ENCODE measurements at places on chromosomes 6 and 20.

DNA sequence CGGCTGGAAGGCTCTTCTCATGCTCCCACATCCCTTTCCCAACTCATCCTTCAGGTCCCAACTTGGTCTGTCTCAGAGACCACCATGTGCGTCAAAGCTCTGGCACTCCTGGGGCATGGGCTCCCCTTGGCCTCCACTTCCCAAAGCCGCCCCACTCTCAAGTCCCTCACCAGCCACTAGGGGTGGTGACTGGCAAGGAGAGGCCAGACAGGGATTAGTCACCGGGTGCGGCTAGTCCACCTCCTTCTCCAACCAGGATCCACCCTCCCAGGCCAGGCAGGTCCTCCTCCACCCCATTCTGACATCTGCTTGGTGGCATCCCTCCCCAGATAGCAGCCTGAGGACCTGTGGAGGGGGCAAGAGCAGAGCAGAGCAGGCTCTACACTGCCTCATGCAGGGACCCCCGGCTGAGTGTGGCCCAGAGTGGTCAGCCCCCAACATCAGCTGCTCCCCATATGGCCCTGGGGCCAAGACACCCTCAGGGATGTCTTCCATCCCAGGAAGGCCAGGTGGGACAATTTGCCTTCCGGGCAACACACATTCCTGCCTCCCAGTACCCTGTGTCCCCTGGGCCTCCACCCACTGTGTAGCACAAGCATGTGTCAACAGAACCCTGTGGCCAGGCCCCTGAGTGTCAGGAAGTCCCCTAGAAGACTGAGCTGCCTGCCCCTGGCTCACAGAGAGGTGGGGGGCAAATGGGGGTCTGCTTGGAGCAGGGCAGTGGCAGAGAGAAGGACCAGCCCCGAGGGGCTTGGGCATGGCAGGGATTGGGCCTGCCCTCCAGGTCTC lies 29.2 kb downstream of the YTHDF1 start:
- no peaks in the 10 kb centered on the region for H3K36me3 ChIP-seq
- H3K4me1 ChIP-seq: no peaks in the 10 kb centered on the region
- no peak overlapping the region for H3K27ac ChIP-seq
- peak; percentile 28 for DNase-seq
- H3K4me3 ChIP-seq: no peak overlapping the region
- H3K27me3 ChIP-seq: peaks cover 2% of the 10 kb centered on the region

DNA sequence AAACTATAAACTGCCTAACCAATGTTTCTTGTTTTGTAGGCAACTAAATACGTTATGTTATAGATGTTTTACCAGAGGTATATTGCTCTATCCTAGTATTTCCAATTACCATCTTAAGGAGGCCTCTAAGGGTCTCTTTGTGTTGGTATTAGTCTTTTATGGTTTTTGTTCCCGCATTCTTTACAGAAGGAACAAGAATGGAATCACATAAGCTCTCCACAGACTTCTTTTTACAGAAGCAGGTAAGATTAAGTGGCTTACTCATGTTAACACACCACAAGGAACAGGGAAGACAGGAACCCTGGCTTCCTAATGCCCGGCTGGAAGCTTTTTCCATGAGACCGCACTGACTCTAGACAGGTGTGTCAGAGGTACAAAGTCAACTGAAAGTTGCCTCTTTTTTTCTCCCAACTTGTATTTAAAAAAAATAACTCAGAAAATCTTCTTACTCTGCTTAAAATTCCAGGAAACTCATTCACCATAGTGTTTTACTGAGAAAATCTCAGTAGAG lies 55.1 kb downstream of the FKBP5 start:
- no peak for DNase-seq
- H3K27me3 ChIP-seq: no peaks in the 10 kb centered on the region
- no peak overlapping the region for H3K4me3 ChIP-seq
- peaks cover 16% of the 10 kb centered on the region for H3K4me1 ChIP-seq
- H3K36me3 ChIP-seq: peaks cover 5% of the 10 kb centered on the region
- H3K27ac ChIP-seq: no peak overlapping the region

- peaks cover 29% of the 10 kb centered on the region for H3K36me3 ChIP-seq
- peaks cover 23% of the 10 kb centered on the region for H3K4me1 ChIP-seq
- DNase-seq: peak; percentile 72
Observed at GRCh38 chr6:30626484-30627366, at the start of gene ATAT1. TSS of gene ATAT1 (plus strand) at chr6:30626874.

- H3K36me3 ChIP-seq: peaks cover 20% of the 10 kb centered on the region
- peak overlapping the region; percentile 83 for H3K4me3 ChIP-seq
- no peak for DNase-seq
- H3K27ac ChIP-seq: peak overlapping the region; percentile 99
- H3K27me3 ChIP-seq: peaks cover 8% of the 10 kb centered on the region
Observed at GRCh38 chr6:35392111-35392702, 49.8 kb downstream of the PPARD start.

DNA sequence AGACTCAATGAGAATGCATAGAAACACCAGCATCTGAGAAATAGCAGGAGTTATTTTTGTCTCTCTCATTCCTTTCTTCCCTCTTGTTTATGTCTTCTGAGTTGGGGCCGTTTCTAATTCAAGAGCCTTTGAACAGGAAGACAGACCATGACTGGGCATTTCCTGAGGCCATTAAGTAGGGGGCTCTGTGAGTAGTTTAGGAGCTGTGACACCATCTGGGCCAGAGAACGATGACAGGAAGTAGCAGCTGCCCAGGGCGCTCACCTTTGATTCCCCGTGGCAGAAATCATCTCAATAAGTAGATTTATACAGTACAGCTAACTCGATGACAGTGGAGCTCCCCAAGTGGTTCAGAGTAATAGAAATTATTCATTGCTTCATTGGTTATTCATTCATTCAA lies 298.4 kb upstream of the PLN start:
- no peaks in the 10 kb centered on the region for H3K4me1 ChIP-seq
- no peak overlapping the region for H3K27ac ChIP-seq
- no peaks in the 10 kb centered on the region for H3K27me3 ChIP-seq

DNA sequence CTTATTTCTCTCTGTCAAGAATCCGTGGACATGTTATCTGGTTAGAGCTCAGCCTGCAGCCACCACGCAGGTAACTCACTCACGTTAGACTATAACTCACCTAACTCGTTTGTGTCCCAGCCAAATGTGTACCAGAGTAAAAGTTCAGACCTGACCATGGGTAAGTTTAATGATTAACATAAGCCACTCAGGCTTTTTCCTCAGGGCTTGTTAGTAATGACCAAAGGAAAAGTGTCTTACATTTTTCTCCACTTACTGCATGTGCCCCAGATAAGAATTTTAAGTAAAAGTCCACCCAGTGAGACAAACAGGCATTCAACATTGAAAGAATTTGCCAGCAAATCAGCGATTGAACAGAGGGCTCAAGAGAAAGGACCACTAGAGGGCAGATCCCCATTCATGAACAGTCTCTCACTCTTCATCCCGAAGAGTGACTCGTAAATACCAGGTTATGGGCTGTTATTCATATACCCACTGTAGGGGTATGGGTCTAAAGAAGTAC lies at the start of gene PKHD1:
TSS of gene PKHD1 (minus strand) at position 116 of the 502 bp plus-strand sequence. CDS start 2,680 bp downstream, outside the sequence.
- H3K27me3 ChIP-seq: peaks cover 4% of the 10 kb centered on the region
- H3K4me3 ChIP-seq: no peak within 1 kb of the TSS
- H3K4me1 ChIP-seq: no peaks in the 10 kb centered on the region
- no peaks in the 10 kb centered on the region for H3K36me3 ChIP-seq

DNA sequence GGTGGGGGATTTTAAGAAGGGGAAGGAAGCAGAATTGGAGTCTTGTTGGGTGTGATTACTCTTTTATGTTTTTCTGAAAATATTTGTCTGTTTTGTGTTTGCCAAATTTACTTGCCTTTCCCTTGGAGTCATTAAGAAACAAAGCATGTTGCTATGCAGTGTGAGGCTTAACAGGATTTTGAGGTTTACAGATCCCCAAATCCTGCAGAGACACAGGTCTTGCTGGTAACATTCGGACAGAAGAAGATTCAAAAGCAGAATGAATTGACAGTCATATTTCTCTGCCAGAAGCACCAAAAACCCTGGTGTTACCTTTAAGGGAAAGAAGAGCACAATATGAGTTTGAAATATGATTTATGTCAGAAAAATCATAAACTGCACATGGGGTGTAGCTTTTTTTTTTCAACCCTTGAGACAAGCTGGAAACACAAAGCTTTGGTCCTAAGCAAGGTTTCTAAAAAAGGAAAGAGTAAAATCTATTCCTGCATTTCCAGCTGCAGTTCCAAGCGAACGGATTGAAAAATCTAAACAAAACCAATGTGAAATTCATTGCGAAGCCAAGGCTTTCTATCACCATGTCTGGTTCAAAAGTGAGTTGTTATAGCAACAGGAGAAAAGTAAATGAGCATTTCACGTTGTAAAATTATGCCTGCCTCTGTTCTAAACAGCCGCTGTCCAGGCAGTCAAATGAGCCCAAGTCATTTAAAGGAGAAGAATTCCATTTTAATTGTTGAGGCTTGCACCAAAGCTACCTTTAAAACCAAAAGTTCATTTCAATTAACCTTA lies 358.9 kb upstream of the SASH1 start:
- H3K36me3 ChIP-seq: no peaks in the 10 kb centered on the region
- H3K4me1 ChIP-seq: no peaks in the 10 kb centered on the region
- no peak overlapping the region for H3K4me3 ChIP-seq
- no peak for DNase-seq

GRCh38 chr20:1287306-1287705 lies 21.2 kb downstream of the SNPH start:
- no peak for DNase-seq
- H3K27me3 ChIP-seq: peaks cover 2% of the 10 kb centered on the region
- H3K36me3 ChIP-seq: no peaks in the 10 kb centered on the region

DNA sequence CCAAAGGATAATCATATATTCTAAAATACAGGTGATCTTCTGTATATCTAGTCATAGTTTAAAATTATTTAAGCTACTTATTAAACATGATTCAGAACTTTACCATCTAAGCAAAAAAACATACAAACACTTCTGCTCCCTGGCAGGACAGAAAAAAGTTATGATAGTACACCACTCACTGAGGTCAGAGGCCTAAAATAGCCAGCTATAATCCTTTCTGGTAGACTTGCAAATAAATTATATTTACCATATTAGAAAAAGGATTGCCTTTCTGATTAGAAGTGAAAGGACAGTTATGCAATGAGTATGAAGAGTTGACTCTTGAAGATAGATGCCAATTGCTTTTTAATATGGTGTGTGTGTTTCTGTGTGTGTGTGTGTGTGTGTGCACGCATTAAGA lies 207.4 kb downstream of the BMP2 start:
- H3K27me3 ChIP-seq: no peaks in the 10 kb centered on the region
- no peaks in the 10 kb centered on the region for H3K4me1 ChIP-seq
- no peak overlapping the region for H3K4me3 ChIP-seq

DNA sequence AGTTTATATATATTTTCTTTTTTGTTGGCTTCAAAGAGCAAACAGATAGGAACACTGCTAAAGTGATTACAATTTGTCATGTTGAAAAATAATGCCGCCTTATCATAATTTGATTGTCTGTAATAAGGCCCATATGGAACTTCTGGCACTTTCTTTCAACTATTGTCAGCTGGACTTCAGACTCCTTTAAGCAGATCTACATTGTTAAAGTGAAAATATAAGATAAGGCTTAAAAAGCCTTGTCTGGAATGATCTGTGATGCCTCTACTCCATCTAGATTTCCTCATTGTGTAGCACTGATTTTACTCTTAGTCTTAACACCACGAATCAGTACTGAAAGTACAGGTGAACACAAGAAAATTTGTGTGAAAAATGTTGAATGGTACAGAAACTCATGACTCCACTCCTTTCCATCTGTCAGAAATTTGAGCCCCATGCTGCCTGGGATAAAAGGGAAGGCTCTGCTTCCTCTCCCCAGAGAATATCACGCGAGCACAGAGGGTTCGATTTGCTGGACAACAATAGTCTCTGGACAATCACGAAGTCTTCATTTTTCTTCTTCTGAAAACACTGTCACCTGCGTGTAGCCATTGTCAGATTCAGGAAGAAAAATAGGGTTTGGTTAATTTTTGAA lies 56.0 kb downstream of the BCAS1 start:
- no peaks in the 10 kb centered on the region for H3K36me3 ChIP-seq
- H3K27me3 ChIP-seq: peaks cover 16% of the 10 kb centered on the region
- H3K4me3 ChIP-seq: peak overlapping the region; percentile 4
- DNase-seq: no peak
- H3K27ac ChIP-seq: no peak overlapping the region

DNA sequence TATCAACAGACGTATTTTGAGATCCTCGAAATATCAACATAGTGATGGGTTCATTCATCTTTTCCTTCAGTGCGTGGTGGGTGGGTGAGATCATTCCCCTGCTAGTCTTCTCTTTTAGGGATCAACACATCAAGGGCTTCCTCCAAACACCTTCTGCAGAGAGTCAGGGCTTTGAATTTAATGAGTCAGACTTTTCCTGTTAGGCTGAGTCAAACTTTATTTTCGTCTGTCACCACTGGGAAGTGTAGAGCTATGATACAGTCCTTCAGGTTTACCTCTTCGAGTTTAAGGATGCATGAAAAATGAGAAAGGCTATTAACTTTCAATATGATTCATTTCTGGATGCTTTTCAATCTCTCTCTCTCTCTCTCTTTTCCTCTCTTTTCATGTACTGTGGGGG lies 189.1 kb downstream of the BMP2 start:
- no peaks in the 10 kb centered on the region for H3K36me3 ChIP-seq
- no peak overlapping the region for H3K4me3 ChIP-seq
- H3K27me3 ChIP-seq: no peaks in the 10 kb centered on the region
- H3K4me1 ChIP-seq: no peaks in the 10 kb centered on the region

DNA sequence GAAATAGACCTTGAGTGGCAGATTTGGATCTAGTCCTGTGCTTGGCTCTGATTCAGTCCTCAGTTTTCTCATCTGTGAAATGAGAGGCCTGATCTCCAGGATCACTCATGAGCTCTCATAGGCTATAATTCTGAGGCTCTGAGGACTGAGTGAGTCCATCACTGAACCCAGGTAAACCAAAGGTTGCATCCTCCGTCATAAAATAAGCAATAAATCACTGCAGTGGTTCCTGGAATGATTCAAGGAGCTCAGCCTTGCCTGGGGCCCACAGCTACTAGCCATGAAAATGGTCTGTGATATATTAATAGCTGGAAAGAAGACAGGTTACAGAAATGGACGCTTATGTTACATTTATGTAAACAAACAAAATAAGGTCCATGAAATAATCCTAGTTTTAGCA lies 124.8 kb downstream of the MAP3K7 start:
- no peak overlapping the region for H3K4me3 ChIP-seq
- no peak for DNase-seq
- no peak overlapping the region for H3K27ac ChIP-seq
- H3K4me1 ChIP-seq: no peaks in the 10 kb centered on the region

DNA sequence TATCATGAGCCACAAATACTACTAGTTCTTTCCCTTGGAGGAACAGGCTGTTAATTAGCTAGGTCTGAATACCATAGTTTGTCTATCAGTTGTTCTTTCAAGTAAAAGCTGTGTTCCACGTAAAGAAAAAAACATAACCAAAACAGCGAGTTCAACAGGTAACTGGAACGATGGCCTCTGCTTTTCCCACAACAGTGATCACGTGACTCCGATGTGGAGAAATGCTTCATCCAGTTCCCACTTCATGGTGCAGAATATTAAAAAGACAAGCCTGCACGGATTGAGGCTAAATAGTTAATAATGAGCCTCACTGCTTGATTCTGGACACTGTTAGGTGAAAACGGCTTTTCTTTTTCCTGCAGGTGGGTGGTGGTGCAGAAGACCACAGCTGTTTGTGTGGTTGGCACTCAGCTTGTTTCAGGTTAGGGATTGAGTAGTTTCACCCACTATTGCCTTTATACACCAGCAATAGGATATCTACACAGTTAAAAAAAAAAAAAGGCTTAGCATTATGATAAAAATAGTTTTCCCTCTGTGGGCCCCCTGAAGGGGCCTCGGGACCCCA lies 88.1 kb downstream of the DACT2 start:
- H3K27ac ChIP-seq: no peak overlapping the region
- DNase-seq: no peak
- H3K27me3 ChIP-seq: peaks cover 2% of the 10 kb centered on the region
- no peaks in the 10 kb centered on the region for H3K4me1 ChIP-seq
- no peaks in the 10 kb centered on the region for H3K36me3 ChIP-seq

GRCh38 chr6:17673543-17674254 lies 33.0 kb downstream of the NUP153 start:
- H3K4me3 ChIP-seq: no peak overlapping the region
- H3K27ac ChIP-seq: no peak overlapping the region
- no peak for DNase-seq
- peaks cover 33% of the 10 kb centered on the region for H3K36me3 ChIP-seq
- H3K27me3 ChIP-seq: no peaks in the 10 kb centered on the region
